ENCODE measurements at places on chromosomes 12 and 14.
A peak's percentile ranks its signal among the peaks of the same experiment; 100 is the strongest.

GRCh38 chr12:93128332-93128707 is 199.2 kb upstream of the EEA1 start:
- DNase-seq = no peak

DNA sequence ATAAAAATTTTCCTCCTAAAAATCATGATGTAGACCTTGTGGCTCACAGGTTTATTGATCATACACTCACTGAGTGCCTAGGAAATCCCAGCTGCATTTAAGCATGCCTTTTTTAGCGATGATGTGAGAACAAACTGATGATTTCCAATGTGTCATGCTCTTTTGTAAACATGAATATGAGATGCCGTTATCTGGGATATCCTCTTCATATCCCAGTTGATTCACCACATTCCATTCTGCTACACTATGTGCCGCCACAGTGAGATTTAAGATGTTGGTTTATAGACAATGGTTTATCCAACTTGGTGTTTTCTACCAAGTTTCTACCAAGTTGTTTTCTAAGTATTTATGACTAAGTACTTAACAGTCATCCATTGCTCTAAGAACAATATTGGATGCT is 5.2 kb downstream of the OR4E1 start:
- no peak for DNase-seq

DNA sequence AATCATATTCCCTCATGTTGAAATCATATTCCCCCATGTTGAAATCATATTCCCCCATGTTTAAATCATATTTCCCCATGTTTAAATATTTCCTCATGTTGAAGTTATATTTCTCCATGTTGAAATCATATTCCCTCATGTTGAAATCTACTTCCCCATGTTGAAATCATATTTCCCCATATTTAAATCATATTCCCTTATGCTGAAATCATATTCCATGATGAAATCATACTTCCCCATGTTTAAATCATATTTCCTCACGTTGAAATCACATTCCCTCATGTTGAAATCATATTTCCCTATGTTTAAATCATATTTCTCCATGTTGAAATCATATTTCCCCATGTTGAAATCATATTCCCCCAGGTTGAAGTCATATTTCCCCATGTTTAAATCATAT is 34.6 kb upstream of the ADGRD1 start:
- no peak for DNase-seq

GRCh38 chr12:131418121-131418520 is 292.8 kb upstream of the SFSWAP start:
- no peak for DNase-seq

DNA sequence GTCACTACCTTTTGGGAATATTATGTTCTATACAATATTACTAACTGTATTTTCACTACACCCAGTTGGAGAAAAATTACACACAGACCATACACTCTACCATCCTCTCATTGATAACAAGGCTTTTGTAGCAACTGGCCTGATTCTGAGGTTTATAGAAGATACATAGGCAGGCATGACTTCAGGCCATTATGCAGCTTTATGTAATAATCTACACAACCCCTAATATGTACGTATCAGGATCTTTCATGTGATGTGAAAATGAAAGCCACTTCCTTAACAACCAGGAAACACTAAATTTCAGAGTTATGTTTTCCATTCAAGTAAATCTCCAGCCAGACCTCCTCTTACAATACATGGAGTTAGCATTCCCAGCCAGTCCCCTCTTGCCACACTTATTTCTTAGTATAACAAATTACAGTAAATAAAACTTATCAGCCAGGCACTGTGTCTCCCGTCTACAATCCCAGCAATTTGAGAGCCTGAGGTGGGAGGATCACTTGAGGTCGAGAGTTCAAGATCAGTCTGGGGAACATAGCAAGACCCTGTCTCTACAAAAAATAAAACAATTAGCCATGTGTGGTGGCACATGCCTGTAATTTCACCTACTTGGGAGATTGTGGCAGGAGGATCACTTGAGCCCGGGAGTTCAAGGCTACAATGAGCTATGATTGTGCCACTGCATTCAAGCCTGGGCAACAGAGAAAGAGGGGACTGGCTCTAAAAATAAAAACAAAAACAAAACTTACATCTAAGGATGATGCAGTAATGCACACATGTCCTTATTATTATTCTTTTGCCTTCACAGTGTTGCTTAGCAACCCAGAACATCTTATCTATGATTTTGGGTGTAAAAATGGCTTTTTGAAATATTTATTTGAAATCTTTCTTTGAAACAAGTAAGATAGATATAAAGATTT is 10.4 kb upstream of the OSBPL8 start:
- no peak for DNase-seq

GRCh38 chr14:68774771-68775613 is 17.9 kb downstream of the ZFP36L1 start:
- DNase-seq = peak; percentile 64

- DNase-seq = no peak
These were observed 165.1 kb upstream of the CNOT2 start for GRCh38 chr12:70078161-70078560.

DNA sequence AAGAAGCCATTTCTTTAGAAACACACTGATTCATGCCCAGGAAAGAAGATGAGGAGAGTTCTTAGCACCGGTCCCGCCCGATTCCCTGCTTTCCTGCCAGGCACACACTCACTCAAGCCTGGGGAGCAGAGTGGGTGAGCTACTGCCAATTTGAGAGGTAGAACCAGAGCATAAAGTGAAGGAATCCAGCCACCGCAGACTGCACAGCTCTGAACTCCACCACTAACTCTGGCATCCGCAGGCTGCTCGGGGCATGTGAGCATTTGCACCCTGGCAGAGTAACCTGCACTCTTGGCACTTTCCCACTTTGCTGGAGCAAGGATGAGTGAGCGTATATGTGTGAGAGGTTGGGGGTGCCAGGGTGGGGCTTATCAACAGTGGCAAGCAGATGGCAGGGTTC is 4.0 kb upstream of the SYNDIG1L start:
- DNase-seq = no peak

DNA sequence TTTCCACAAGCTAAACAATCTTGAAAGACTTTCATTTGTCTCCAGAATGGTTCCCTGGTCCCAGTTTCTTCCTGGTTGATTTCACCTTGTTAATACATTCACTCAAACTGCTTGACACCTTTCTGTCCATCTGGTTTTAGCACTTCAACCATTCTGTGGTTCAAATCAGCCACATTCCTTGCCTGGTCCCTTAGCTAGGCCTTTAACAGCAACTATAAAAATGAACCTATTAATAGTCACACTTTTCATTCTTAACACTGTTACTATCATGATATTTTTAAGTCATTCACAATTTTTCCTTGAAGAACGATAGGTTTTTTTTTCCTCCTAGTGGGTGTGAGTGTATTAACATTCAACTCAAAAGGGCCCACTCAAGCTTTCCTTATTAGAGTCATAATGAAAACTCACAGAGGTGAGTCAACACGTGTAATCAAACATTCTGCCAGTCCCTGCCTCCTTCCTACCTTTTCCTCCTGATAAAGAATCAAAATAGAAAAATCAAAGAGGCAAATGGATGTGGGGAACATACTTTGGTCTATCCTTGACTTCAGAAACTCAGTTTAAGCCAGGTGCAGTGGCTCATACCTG is 34.4 kb upstream of the CCNT1 start:
- no peak for DNase-seq

- DNase-seq = no peak
These were observed 21.6 kb upstream of the TEX22 start for GRCh38 chr14:105376521-105377440.

DNA sequence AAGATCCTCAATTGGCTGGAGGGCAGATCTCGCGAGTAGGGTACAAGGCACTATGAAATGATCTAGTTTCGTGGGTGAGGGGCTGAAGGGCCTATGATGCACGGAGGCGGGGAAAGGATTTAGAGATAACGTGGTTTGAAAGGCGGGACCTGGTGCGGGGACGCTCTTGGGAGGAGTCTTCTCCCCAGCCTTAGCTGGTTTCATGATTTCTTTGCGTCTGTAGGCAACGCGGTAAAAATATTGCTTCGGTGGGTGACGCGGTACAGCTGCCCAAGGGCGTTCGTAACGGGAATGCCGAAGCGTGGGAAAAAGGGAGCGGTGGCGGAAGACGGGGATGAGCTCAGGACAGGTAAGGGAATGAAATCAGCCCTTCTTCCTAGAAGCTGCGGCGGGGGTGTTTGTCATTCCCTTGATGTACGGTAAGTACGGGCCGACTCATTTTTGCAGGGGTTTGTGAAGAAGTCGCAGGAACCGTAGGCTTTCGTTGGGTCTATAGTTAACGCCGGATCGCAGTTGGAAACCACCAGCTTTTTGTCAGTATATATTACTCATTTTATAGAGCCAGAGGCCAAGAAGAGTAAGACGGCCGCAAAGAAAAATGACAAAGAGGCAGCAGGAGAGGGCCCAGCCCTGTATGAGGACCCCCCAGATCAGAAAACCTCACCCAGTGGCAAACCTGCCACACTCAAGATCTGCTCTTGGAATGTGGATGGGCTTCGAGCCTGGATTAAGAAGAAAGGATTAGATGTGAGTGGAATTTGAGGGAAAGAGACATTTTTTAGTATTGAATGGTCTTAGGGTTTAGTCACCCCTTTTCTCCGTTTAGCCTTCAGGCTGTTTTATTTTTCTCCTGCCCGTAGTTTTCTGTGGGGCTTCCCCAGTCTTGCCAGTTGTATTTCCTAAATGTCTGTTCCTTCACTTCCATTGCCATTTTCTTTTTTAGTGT is 602 bp downstream of the APEX1 start:
- DNase-seq = peak; percentile 62

DNA sequence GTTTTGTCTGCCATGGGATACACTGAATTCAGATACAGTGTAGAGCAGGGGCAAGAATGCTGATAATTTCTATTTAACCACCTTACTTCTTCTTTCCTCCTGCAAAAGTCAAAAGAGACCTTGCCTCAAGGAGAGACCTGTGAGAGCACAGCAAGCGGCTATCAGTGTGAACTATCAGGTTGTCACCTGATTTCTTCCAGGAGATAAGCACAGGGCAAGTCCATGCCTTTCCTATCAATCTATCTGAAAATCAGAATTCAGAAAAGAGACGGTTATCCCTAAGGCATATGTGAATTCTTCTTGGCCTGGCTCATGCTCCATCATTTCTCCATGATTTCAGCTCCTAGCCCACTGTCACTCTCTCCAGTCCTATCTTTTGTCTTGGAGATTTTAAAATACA is 128.9 kb upstream of the CCND2 start:
- DNase-seq = no peak

DNA sequence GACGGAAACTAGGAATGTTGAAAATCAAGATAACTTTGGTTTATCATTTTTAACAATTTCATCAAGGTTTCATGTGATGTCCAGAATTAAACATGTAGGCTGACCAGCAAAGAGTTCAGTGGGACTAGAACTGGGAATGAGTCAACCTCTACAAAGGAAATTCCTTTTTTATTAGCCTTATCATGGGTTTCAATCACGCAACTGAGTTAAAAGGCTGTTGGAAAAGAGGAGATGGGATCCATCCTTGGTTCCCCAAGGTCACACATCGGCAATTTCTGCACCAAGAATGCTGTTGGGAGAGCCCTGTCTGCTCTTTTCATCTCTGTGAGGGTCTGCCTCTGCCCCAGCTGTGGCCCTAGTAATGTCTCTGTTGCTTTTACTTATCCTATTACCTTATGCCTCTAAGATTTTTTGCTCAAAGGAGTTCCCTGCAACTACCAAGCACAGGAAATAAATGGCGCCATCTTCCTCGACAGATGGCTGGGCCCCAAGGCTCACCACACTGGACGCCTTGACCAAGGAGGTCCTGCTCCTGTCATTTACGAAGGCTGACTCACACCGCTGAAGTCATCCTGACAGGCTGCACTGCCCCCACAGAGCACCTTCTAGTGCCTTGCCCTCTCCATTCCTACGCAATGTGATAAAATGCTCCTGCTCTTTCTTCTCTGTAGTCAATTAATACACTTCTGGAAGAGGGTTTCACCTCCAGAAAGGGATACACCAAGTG is 367.4 kb downstream of the GXYLT1 start:
- DNase-seq = no peak

DNA sequence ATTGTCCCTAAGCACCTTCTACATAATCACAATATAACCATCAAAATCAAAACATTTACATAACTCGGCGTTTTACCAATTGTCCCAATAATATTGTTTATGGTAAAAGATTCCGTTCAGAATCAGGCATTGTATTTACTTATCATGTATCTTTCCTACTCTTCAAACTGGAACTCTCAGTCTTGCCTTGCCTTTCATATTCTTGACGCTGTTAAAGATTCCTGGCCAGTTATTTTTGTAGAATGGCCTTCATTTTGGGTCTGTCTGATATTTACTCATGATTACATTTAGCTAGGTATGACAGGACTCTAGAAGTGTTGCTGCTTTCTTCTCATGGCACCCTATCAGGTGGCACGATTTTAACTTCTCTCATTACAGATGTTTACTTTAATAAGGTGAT is 850 bp upstream of the HEATR5A start:
- DNase-seq = no peak

GRCh38 chr14:24213866-24214662 is 776 bp upstream of the CHMP4A start:
- no peak for DNase-seq

DNA sequence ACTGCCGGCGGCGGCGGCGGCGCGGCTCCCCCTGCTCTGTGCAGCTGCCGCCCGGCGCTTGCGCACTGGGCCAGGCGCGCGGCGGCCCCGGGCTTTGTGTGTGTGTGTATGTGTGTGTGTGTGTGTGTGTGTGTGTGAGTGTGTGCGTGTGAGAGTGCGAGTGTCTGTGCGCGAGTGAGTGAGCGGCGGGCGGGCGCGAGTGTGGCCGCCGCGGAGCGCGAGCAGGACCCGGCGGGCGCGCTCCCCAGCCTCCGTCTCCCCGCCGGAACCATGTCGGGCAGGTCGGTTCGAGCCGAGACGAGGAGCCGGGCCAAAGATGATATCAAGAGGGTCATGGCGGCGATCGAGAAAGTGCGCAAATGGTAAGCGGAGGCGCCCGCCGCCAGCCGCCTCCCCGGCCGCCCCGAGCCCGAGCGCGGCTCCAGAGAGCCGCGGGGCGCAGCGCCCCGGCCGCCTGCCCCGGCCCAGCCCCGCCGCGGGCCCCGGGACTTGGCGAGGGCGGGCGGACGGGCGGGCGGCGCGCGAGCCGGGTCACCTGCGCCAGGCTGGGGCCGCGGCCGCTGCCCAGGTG is at the start of gene BCL7A:
BCL7A (plus strand) TSS at position 63 of the 571 bp plus-strand sequence; CDS start at position 271, 208 bp downstream.
- peak; percentile 76 for DNase-seq

GRCh38 chr12:28223025-28223554 is 32.8 kb downstream of the CCDC91 start:
- DNase-seq = no peak

DNA sequence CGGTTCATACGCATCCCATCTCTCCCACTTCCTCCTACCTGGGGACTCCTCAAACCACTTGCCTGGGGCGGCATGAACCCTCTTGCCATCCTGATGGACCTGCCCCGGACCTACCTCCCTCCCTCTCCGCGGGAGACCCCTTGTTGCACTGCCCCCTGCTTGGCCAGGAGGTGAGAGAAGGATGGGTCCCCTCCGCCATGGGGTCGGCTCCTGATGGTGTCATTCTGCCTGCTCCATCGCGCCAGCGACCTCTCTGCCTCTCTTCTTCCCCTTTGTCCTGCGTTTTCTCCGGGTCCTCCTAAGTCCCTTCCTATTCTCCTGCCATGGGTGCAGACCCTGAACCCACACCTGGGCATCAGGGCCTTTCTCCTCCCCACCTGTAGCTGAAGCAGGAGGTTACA is 3.6 kb downstream of the WNT1 start:
- no peak for DNase-seq

All from SW480 (cell line).